ENCODE measurements at places on chromosomes 7 and 10. TPM values are rescaled to one million over a fixed set of nuclear protein-coding genes. Genes with fewer than 3 reads are reported as not detected.

DNA sequence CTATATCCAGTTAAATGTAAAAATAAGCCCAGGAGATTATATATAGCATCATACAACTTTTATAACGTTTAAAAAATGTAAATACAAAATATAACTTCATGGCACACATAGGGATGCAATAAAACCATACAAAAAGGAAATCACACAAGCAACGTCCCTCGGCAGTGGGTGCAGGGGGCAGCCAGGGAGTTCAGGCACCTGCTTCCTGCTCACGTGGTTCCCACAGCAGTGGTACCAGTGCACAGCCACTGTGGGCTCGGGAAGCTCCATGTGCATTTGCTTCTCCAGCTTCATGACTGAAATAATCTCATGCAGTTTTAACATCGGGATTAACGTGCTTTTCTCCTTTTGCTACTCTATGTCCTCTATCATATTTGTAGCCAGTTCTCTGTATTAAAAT, 255.5 kb upstream of the CXCL12 start:
- no peak for DNase-seq

DNA sequence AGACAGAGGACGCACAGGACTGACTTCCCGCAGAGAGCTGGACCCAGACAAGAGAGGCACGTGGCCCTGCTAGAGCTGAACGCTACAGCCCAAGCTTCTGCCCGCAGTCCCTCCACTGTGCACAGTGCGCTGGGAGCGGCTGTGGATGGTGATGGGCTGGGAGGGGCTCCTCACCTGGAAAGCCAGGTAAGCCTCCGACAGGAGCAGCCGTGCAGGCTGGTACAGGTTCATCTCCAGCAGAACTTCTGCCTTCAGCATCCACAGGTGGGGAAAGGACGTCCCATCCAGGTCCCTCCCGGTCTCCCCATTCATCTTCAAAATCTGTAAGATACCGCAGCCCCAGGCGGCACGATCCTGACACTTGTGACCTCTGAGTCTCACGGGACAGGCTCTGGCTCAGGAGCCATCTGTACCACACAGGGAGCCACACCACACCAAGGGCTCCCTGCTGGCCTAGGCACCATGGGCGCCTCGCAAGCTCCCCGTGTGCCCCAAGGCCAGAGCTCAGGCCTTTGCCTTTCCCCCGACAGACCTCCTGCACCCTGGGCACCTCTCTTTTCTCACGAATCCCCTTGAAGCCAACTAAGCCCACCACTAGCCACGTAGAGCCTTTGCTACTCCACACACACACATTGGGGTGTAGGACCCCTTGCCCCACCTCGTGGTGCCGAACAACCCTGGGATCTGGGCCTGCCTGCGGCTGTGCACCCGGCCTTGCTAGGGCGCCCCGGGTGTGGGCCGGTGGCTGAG, 76.3 kb downstream of the CFAP46 start:
- DNase-seq, result no peak

DNA sequence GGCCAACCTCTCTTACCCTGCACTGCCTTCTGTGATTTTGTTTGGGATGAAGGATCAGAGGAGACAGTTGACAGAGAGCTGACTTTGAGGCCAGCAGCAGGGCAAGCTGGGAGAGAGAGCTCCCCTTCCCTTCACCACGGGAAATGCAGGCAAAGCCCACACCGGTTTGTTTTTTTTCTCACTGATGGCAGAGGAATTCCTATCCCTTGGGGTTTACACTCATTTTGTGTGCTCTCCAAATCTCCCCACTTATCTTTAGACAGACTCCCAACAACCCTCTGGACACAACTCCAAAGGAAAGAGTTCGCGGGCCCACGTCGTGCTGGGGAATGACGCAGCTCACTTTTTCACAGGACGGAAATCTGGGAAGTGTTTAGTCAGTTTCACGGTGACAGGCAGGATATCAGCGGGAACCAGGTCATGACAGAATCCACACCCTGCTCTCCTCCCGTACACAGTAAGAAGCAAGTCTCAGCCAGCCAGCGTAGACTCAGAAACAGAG, 68.3 kb upstream of the FAM171A1 start:
- DNase-seq, result no peak

GRCh38 chr10:114506871-114507385, 102.6 kb upstream of the AFAP1L2 start:
- DNase-seq, result no peak

GRCh38 chr10:119449760-119450461, 92.6 kb downstream of the RGS10 start:
- no peak for DNase-seq

DNA sequence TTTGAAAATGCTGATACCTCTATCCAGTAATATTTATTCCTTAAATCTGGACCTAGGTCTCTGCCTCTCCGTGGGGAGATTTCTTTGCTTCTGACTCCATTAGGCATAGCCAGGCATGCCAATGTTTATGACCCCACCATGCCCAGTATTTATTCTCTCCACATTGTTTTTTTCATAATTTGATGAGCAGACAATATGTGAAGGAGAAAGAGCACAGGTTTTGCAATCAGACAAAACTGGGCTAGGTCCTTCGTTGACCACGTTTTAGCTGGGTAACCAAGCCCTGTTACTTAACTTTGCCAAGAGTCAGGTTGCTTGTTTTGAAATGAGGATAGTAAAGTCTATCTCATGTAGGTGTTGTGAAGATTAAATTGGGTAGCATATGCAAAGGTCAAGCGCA, 21.6 kb upstream of the PRPS1L1 start:
- DNase-seq, result no peak

- no peak for DNase-seq
Observed at GRCh38 chr10:18293536-18294510, 153.6 kb downstream of the CACNB2 start.

Gene ASZ1
- polyA plus RNA-seq, result not detected

Gene COL26A1
- 22.5 TPM for polyA plus RNA-seq

Gene NCF1
- polyA plus RNA-seq, result 1.2 TPM

Gene PHYHIPL
- 15.9 TPM for polyA plus RNA-seq

Gene ITGA8
- 47.7 TPM for polyA plus RNA-seq

Gene KEL
- 3.8 TPM for polyA plus RNA-seq

Gene METTL27
- polyA plus RNA-seq, result 5.1 TPM

Data from left kidney (tissue), 8 donors.